ENCODE measurements at places on chromosomes 12 and 14. TPM values are rescaled to one million over a fixed set of nuclear protein-coding genes. Genes with fewer than 3 reads are reported as not detected.

Gene HELB
- 2.9 TPM for total RNA-seq

Gene OR10G3
- total RNA-seq, result not detected

DNA sequence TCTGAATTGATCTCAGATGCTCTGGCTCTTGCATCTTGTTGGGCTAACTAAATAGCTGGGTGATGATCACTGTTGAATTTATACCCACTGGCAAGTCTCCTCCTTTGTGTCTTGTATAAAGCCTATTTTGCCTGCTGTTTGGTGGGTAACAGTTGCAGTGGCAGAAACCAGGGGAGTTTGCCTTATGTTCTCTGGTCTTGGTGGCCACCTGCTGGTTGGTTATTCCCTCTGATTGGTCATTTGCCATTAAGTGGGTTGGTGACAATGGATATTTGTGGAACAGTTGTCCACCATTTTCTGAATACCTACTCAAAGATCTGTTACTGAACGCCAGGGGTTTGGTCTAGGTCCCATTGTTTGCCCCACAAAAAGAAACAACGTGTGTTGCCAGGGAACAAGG is 52.1 kb downstream of the AVPR1A start:
- H3K4me3 ChIP-seq, result no peak overlapping the region
- peaks cover 3% of the 10 kb centered on the region for H3K4me1 ChIP-seq
- peaks cover 3% of the 10 kb centered on the region for H3K27me3 ChIP-seq
- DNase-seq, result no peak

Gene DLK1
- total RNA-seq, result not detected

DNA sequence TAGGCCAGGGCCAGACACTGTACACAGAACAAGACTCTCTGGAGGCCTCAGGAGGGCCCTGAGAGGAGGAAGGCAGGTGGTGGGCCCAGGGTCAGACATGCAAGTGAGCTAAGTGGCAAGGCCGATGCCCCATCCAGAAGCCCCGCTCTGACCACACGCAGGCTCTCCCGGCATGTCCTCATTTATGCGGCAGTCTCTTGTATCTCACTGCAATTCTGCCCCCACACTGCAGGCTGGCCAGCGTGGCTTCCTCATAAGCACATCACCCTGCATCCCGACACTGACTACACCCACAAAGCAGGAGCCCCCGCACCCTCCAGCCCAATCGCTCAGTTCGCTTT is 17.5 kb downstream of the SSH1 start:
- H3K27me3 ChIP-seq, result no peaks in the 10 kb centered on the region
- H3K27ac ChIP-seq, result peak overlapping the region; percentile 100
- peaks cover 34% of the 10 kb centered on the region for H3K36me3 ChIP-seq
- DNase-seq, result no peak
- peaks cover 88% of the 10 kb centered on the region for H3K4me1 ChIP-seq
- no peak overlapping the region for H3K4me3 ChIP-seq

GRCh38 chr14:68794130-68794850 is 1.4 kb upstream of the ZFP36L1 start:
- DNase-seq, result no peak
- H3K4me3 ChIP-seq, result peak overlapping the region; percentile 90
- peaks cover 29% of the 10 kb centered on the region for H3K36me3 ChIP-seq
- peak overlapping the region; percentile 99 for H3K27ac ChIP-seq
- no peaks in the 10 kb centered on the region for H3K27me3 ChIP-seq

- H3K4me3 ChIP-seq, result no peak overlapping the region
- H3K36me3 ChIP-seq, result no peaks in the 10 kb centered on the region
- H3K4me1 ChIP-seq, result peaks cover 31% of the 10 kb centered on the region
- no peak overlapping the region for H3K27ac ChIP-seq
- no peak for DNase-seq
These were observed 3.2 kb upstream of the MEG3 start for GRCh38 chr14:100822532-100823296.
